CD4-positive, CD25-positive, alpha-beta regulatory T cell (primary cell): ENCODE measurements at places on chromosomes 1 and 21. TPM values are rescaled to one million over a fixed set of nuclear protein-coding genes. Genes with fewer than 3 reads are reported as not detected.

The HTR6 gene
- total RNA-seq, result not detected

The SLC5A3 gene
- 13.7 TPM for total RNA-seq

The FCMR gene
- total RNA-seq, result 393 TPM

- no peaks in the 10 kb centered on the region for H3K4me1 ChIP-seq
- H3K27me3 ChIP-seq, result no peaks in the 10 kb centered on the region
- no peak for DNase-seq
- H3K36me3 ChIP-seq, result no peaks in the 10 kb centered on the region
Observed at GRCh38 chr1:193868425-193868824, 682.0 kb upstream of the B3GALT2 start.

- peaks cover 67% of the 10 kb centered on the region for H3K4me1 ChIP-seq
- H3K4me3 ChIP-seq, result peak overlapping the region; percentile 53
- no peak overlapping the region for H3K27ac ChIP-seq
- H3K27me3 ChIP-seq, result no peaks in the 10 kb centered on the region
Observed at GRCh38 chr1:205805082-205805711, 7.8 kb downstream of the SLC41A1 start.
